ENCODE measurements at places on chromosomes 5 and 9.

DNA sequence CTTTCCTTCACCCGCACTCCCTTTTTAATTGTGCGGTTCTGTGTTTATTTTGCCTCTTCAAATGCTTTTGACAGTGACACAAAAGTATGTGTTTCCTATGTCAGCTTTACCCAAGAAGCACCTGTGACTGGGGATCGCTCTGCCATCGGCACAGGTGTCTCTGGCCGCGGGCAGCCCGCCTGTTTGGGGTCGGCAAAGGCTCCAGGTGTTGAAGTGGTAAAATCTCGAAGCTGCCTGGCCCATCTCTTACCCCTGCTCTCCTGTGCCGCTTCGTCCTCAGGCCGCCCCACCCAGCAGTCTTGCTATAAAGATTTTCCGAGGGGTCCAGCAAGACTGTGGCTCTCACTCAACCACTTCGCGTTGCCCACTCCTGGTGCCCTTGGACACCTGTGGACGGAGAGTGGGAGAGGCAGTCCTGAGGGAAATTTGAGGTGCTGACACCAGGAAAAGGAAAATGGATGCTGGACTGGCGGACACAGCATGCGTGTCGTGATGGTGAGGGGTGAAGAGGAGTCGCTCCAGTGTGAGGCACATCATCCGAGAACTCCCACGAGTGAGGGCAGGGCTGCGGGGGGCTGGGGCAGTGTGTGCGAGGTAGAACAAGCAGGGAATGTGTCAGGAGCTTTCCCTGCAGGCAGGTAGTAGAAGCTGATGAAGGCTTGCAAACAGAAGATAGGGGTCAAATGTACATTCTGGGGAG, 29.1 kb upstream of the CEP72 start:
- DNase-seq = no peak

DNA sequence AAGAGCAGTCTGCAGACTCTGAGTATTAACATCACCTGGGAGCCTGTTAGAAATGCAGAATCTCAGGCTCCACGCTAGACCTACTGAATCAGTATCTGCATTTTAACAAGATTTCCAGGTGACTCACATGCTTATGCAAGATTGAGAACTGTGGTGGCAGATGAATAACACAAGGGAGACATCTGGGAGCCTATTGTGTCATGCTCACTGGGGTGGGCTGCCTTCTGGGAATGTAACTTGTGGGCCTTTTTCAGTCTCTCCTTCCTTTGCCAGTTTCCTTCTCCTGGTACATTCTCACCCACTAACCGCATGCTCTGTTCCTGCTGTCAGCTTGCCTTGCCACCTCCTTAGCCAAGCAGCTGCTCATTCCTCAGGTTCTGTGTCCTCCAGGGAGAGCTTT, 176.6 kb upstream of the C9orf72 start:
- DNase-seq = no peak

- DNase-seq = no peak
Measured at GRCh38 chr5:39264528-39264927, 45.2 kb upstream of the FYB1 start.

- no peak for DNase-seq
Measured at GRCh38 chr9:120783602-120784047, 9.6 kb downstream of the FBXW2 start.

- no peak for DNase-seq
Measured at GRCh38 chr9:93968451-93969327, 13.5 kb upstream of the BARX1 start.

GRCh38 chr9:108219664-108220063, 636.1 kb downstream of the ACTL7B start:
- no peak for DNase-seq

- DNase-seq = no peak
Measured at GRCh38 chr9:35798658-35799374, 7.4 kb downstream of the NPR2 start.

Data from muscle of arm (tissue), 14 donors.